ENCODE measurements at places on chromosomes 16 and 17.

DNA sequence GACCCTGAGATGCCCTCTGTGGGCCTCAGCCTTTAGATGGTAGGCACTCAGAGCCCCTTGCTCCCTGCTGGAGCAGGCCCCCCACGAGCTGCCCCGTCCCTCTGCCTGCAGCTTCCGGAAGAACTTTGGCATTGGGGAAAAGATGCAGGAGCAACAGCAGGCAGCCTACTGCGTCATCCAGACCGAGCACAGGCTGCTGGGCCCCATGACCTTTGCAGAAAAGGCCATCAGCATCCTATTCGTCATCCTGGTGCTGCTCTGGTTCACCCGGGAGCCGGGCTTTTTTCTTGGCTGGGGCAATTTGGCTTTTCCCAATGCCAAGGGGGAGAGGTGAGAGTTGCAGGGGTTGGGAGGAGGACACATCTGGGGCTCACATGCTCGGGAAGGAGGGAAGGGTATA is 12.7 kb upstream of the FOXN1 start:
- DNase-seq: no peak

- no peak for DNase-seq
Measured at GRCh38 chr17:41625602-41626001, 1.2 kb upstream of the KRT17 start.

- no peak for DNase-seq
Measured at GRCh38 chr17:74950207-74950606, 14.5 kb downstream of the OTOP3 start.

- DNase-seq: no peak
Measured at GRCh38 chr17:45260204-45260783, 1.6 kb downstream of the SPATA32 start.

DNA sequence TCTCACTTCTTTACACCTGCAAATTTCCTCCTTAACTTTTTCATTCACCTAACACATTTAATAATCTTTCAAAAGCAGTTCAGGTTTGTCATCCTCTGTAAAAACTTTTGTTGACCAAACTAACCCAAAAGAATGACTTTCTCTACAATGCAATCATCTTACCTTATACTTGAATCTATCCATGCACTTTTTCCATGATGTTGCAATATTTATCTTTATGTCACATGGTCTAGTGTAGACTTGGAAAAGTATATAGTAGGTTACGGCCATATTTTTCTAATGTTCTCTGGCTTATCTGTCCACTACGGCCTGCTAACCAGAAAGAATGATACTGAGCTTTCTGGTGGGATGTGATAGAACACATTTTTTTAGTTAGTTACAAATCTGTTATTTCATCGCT is 431.0 kb upstream of the SOX9 start:
- DNase-seq: no peak

DNA sequence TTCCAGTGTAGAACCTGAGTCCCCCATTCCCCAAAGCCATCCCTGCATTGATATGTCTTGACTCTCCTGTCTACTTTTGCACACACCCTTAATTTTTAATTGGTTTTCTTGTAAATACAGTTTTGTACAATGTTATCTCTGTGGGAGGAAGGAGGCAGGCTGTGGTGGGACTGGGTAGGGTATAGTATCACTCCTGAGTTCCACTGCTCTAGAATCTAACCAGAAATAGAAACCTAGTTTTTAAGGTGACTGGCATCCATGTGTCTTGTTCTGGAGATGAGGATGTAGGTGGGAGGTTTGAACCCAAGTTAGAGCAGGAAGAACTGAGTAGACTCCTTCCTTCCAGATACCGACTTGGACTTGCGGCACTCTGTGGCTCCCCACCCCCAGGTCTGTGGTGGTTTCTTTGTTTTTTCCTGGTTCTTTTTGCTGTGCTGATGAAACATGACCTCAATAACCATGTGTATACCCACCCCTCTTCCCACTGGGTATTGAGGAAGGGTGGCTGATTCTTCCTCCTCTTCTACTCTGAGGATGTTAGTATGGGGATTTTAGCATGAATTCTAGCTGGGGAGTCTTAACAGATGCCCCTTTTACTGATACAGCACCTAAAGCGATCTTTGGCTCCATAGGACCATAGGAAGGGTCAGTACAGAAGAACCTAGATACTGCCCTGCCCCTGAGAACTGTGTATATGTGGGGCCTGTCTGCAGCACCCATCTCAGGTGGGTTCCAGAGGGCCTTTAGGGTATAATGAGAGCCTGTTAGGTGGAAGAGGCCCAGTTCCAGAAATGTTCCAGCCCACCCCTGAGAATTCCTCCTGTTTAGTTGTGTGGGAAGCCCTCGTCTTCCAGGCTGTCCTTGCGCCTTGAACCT is 48.7 kb downstream of the SF3B3 start:
- DNase-seq: no peak

DNA sequence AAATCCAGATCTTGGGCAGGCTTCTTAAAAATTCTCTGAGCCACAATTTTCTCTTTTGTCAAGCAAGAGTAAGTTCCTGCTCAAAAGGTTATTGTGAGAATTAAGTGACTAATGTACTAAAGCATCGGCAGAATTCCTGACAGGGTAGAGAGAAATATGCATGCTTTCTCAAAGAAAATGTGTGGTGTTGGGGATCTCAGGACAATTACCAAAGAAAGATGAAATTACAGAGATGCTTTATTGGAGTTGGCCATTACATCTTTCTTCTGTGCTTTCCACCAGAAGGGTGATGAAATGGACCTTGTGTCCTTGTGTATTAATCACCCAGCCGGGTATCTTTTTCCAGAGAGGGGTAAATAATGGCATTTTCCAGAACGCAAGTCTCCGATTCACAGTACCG is 1.7 kb upstream of the USP43 start:
- DNase-seq: no peak

DNA sequence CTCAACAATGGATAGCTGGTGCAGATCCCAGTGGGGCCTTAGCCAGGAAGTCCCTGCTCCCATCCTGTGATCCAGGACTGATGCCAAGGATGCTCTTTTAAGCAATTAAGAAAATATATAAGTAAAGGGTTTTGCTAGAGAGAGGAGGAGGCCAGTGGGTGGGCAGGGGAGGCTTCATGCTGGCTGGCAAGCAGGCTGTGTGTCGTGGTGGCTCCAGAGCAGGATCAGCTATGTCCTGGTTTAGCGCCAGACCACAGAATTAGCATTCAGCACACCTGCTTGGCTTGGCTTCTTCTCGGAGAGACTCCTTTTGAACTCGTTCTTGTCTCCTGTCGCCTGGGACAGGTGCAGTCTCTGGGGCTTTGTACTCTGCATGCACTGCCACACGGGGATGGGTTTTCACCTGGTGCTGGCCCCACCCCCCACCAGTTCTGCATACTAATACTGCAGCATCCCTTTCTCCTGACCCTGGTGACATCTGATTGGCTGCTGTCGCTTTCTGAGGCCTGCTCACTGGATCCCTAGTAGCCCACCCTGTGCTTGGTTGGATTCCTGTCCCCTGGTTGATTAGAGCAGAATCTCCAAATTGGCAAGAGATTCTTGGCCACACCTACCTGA is 66.1 kb downstream of the PLD6 start:
- DNase-seq: no peak

DNA sequence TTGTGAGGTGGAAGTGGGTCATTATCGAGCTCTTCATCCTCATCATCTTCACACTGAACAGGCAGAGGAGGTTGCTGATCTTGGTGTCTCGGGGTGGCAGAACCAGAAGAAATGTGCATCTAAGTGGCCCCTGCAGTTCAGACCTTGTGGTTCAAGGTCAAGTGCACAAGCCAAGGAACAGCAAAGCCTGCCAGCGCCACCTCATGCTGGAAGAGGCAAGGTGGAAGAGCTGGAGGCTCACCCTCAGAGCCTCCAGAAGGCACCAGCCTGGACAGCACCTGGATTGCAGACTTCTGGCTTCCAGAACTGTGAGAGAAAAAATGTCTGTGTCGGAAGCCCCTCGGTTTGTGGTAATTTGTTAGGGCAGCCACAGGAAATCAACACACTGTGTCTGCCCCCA is 32.7 kb downstream of the IFT140 start:
- no peak for DNase-seq

DNA sequence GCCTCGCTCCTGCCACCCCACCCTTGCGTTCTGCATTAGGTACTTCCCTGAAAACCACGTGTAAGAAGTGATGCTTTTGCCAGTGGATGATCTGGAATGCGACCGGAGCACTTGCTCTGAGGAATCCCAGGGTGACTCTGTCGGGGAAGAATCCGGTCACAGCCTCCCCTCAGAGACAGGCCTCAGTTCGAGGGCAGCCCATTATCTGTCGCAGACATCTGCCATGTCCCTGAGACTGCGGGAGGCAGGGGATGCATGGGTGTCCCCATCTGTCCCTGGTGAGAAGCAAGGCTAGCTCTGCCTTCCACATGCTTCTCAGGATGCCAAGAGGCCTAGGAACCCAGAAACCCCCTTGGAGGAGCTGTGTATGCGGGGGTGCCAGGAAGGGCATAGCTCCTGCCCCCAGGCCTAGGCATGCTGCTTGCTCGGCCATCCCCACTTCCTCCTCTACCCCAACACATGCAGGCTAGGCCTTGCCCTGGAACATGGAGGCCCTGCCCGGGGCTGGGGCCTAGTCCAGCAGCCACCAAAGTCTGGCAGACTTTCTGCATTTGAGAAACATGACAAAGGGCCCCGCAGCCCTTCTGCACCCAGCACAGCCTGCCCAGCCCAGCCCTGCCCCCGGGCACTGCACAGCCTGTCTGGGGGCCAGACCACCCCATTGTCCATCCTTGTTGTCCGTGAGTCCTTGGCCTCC is 20.5 kb downstream of the MNT start:
- no peak for DNase-seq

DNA sequence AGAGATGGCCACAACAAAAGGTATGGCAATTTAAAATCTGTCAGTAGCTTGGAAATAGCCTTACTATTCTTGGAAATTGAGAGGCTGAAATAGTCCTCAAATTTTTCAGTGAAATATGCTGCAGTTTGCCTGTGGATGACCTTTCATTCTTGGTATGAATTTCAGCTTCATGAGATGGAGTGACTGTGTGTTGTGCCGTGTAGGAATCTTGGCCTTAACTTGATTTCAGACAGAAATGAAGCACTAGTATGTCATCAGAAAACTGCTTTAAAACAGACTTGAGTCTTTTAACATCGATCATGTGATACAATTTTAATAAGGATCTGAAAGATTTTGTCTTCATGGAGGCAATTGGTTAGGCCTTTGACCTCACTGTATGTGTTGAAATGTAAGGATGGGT is 247.2 kb downstream of the CNTNAP4 start:
- no peak for DNase-seq

GRCh38 chr17:75239214-75239613 is 22.2 kb downstream of the GGA3 start:
- no peak for DNase-seq

- DNase-seq: no peak
Measured at GRCh38 chr16:23836404-23837311, 875 bp downstream of the PRKCB start.

DNA sequence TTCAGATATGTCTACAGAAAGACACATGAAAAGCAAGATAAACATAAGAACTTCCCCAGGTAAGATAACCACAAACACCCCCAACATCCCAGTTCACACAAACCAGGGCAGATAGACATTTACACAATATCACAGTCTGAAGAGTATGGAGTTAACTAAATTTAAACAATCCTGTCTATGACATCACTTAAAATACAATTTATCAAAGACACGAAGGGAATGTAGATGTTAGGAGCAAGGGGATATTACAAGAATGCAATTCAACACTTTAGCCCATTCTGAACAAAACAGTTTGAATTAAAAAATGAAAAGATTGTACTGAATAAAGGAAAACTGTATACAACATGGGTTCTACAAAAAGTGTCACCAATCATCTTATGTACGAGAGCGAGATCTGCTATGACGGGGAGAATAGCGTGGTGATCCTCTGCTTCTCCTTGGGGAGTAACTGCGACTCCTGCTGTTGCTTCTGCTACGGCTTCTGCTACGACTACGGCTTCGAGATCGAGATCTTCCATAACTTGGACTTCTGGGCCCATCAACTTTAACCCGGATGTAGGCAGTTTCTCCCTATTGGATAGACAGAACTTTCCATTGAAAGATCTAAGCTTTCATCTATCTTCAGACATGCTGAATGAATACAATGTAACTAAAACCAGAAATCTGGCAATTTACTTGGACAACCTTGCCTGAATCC is 1.9 kb downstream of the SRSF1 start:
- DNase-seq: no peak

GRCh38 chr17:20934288-20934687 is 108.5 kb downstream of the USP22 start:
- DNase-seq: no peak

GRCh38 chr17:49455272-49455861 is 39.7 kb upstream of the NGFR start:
- no peak for DNase-seq

DNA sequence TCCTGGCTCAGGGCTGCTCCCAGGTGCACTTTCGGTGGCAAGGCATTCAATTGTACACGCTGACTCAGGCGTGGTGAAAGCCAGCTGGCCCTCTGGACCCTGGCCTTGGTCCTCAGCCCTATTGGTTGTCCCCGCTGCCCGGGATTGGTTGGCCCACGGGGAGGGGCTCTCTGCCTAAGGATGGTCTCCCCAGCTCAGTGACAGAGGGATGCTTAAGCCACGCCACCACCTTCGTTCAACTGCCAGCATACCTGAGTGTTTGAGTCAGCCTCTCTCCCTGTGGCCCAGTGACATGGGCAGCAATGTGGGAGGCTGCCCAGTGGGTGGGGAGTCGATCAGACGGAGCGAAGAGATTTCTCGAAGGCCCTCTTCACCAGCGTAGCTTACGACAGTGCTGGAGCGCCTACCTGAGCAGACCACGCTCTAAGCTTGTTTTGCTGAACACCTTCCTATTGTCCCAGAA is 30.3 kb downstream of the IRF8 start:
- DNase-seq: no peak

GRCh38 chr17:5553479-5553878 is 30.8 kb downstream of the NLRP1 start:
- DNase-seq: no peak

GRCh38 chr16:72195609-72196008 is 23.7 kb upstream of the PMFBP1 start:
- no peak for DNase-seq

GRCh38 chr16:25135254-25135878 is 23.8 kb downstream of the LCMT1 start:
- DNase-seq: peak; percentile 49

- no peak for DNase-seq
Measured at GRCh38 chr17:67980456-67980855, 15.8 kb downstream of the C17orf58 start.

DNA sequence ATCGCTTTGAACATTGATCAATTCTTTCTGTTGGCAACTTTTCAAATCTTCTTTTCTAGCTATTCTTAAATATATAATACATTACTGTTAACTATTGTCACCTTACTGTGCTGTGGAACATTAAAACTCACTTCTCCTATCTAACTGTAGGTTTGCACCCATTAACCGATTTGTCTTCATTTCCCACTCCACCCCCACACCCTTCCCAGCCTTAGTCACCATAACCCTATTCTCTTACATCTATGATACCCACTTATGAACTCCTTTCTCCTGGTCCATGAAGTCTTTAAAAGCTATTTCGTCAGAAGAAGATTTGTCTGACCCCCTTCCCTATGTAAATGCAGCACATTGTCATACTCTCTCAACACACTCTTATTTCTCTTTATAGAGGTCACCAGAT is 993.4 kb upstream of the EEF2KMT start:
- no peak for DNase-seq

GRCh38 chr17:47884427-47884740 is 11.7 kb upstream of the SP2 start:
- DNase-seq: no peak
